ENCODE measurements at places on chromosomes 5 and 9.

- no peak for DNase-seq
Observed at GRCh38 chr9:81032030-81032572, 657.2 kb downstream of the TLE1 start.

GRCh38 chr5:36558641-36559040, 47.8 kb upstream of the SLC1A3 start:
- DNase-seq = no peak

GRCh38 chr5:39760385-39761198, 335.8 kb upstream of the DAB2 start:
- DNase-seq = no peak

DNA sequence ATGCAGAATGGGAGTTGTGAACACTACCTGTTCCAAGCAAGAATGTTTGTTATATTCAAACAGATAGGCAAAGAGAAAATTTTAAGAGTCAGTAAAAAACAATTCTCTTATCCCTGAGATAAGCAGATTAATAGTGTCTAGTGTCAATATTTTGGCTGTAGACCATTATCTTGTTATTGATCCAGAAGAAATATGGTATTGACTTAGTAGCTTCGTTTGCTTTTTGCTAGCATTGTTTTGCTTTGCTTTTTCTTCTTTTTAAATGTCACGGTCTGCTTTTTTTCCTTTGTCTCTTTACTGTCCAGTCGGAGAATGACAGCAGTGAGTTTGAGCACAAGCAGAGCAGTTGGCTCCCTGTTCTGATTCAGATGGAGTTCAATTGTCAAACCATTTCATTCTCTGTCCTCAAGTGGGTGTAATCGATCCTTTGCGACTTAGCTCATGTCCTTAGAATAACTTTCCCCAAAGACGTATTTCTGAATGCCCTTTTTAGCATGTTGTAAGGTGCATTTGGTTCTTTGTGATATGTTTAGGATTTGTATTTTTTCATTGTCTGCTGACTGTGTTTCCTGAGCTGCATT, 29.3 kb downstream of the FUBP3 start:
- no peak for DNase-seq

GRCh38 chr9:95643619-95644018, 126.8 kb upstream of the PTCH1 start:
- no peak for DNase-seq

DNA sequence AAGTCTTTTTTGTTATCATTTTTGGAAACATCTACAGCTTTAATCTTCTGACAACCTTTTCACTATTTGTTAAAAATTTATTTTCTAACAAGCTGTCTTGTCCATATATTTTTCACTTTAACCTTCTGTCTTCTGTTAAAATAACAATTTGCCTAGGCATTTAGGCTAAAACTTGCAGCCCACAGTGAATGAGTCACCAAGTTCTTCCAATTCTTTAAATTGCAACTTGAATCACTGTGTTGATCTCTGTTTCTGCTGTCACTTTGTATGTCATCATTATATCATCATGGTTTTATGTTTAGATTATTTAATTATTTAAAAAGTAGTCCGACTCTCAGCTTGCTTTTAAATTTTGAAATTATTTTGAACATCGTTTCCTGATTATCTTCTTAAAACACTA, 473.8 kb upstream of the PTPRD start:
- DNase-seq = no peak

DNA sequence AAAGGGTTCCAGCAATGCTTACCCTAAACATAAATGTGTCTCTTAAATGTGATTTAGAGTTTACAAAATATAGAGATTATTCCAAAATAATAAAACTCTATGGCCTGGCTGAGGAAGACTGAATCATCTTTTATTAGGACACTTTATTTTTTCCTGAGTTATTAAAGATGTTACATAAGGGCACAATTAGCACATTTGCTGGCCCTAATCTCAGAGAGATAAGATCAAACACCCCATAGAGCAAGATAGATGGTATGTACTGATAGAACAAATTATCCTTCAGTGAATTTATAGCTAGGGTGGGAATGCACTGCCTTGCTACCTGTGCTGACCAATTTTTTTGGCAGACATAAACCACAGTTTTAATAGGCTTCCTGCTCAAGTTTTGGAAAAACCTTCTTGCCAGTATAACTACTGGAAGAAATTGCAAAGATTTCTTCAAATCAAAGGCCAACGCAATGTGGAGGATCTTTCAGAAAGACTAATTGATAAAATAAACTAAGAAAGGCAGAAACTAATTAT, 367.1 kb upstream of the MPDZ start:
- no peak for DNase-seq

DNA sequence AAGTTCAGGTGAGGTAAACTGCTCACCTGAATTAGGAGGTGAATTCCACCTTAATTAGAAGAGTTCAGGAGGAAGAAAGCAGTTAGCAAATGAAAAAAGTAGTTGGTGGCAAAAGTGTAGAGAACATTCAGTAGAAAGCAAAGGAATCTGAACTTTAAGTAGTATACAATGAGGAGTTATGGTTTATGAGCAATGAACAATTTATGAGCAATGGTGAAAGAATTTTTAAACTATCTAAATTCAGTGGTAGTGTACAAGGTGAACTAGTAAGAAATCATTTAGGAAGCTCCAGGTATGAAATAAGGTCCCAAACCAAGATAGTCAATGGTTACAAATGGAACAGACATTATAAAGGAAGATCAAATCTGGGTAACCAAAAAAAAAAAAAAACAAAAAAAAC, 3.1 kb downstream of the CETN3 start:
- DNase-seq = no peak

DNA sequence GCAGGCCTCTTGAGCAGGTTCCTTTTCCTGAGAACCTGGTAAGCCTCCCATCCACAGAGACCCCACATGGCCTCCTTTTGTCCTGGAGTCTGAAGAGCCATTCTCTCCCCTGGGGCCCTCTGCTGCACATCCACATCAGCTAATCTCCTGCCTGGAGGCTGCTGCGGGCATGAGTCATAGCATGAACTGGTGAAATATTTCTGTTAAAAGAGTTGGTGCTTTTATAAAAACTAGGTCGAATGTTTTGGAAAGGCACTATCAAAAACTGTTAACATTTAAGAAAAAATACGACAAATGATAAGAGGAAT, 399.4 kb downstream of the CTNND2 start:
- no peak for DNase-seq

DNA sequence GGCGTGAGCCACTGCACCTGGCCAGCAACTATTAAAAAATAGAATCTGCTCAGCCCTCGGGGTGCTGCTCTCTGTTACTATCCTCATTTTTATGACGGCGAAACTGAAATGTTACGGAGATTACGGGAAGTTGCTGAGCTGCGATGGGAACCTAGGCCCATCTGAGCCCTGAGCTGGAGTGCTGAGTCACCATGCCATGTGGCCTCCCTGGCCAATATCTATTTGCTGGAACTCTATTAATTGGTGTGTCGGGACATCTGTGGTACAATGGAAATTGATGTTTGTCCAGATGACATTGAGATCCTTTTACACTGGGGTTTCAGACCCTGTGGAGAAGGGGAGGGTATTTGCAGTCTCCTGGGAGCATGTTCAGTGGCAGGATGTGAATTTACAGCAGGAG, 8.1 kb downstream of the PRDM12 start:
- DNase-seq = no peak

DNA sequence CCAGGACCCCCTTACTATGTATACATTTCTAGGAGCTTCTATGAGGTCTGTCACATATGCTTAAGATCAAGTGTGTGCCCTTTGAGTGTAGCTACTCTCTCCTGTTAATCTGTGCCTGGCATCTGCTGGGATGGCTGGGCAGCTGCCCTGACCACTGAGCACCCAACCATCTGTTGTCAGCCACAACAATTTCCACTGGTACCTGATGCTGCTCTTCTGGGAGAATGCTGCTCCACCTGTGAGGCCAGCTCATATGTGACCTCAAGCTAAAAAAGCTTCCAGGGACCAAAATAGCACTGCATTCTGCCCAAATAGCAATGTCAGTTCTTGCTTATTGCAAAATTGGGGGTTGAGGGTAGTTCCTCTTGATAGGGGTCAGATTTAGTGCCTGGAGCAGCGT, 595.6 kb downstream of the RAB3C start:
- no peak for DNase-seq

DNA sequence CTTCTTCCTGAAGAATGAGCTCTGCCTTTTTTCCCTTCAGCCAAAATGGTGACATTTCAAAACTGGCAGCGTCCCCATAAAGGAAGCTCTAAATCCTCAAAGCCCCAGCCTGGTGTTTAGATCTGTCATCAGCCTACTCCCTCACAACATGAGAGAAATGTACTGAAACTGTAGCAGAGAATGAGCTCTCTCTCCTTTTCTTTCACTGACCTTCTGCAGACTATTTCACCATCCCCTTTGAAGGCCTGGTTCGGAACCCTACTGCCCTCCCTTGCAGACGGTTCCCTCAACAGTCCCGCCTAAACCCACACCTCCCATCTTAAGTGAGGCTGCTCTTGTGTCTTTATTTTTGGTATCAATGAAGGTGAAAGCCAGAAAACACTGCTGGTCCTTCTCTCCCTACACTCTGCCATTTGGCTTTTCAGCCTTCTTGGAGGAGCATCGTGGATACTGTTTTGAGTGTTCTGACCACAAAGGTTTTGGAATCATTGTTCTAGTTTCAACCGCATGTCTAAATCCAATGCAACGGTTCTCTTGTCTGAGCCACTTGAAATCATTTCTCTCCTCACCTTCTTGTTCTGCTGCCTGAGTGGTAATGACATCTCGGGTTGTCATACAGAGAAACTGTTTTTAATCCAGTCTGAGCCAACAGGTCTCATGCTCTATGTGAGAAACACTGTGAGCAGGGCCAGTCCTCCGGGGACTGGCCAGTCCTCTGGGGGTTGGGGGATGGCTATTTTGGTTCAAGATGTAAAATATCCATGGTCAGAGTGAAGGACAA, 39.0 kb downstream of the ITK start:
- no peak for DNase-seq

- DNase-seq = peak; percentile 87
Observed at GRCh38 chr5:173917788-173918786, 29.9 kb downstream of the CPEB4 start.
